ENCODE measurements at places on chromosomes 13 and 19.

DNA sequence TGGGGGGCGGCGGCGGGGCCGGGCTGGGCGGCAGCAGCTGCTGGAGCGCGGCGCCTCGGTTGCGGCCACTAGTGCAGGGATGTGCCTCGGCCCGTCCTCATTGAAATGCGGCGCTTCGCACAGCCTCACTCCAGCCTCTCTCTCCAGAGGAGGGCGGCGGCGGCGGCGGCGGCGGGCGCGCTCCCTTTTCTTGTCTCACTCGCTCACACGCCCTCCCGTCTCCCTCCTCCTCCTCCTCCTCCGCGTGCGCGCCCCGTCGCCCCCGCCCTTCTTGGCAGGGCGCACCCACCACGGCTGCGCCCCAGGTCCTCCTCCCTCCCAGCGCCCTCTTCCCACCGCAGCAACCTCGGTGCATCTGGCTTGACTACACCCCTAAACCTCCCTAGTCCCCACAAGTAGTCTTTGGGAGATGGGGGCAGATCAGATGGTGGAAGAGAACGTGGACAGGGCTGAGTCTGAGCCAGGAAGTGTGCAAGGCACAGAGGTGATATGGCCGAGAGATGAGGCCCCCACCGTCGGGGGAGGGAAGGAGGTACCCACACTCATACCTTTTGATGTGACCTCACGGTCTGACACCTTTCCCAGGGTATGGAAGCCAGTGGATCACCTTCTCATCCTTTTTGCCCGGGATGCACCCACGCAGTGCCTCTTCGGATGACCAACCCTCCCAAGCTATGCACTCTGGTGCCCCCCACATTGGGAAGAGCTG, at the start of gene DCLK1:
DCLK1 (minus strand) TSS at position 161 of the 709 bp plus-strand sequence.
- DNase-seq: no peak

GRCh38 chr13:85492283-85492682, 306.9 kb downstream of the SLITRK6 start:
- no peak for DNase-seq

DNA sequence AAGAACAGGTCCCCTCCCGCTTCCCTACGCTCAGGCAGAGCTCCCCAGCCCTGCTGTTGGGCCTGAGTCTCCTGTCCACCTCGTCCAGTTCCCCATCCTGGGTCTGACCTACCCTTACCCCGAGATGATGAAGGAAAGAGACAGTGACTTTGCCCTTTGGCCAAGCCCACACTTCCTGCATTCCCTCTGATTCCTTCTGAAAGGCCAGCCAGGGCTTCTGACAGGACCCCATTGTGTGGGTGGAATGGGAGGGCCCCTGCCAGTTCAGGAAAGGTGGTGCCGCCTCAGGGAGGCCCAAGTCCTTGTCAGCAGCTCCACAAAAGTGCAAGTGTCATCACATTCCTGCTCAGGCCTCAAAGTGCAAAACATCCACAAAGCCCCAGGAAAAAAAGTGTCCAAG, 177.8 kb downstream of the PAN3 start:
- DNase-seq: no peak

GRCh38 chr13:75079226-75079625, 402.7 kb downstream of the TBC1D4 start:
- peak; percentile 4 for DNase-seq

Measured in HFFc6 (cell line).